ENCODE measurements at places on chromosomes 3 and 15. TPM values are rescaled to one million over a fixed set of nuclear protein-coding genes. Genes with fewer than 3 reads are reported as not detected.

The PLSCR5 gene
- not detected for total RNA-seq

The EIF3J gene
- total RNA-seq = 48.1 TPM

The CASR gene
- total RNA-seq = not detected

The LIPH gene
- 2.5 TPM for total RNA-seq

The ALG1L2 gene
- not detected for total RNA-seq

The NEDD4 gene
- 24.5 TPM for total RNA-seq

The TPM1 gene
- total RNA-seq = 1,089 TPM

The DNAJA4 gene
- 5.3 TPM for total RNA-seq

The TUSC7 gene
- not detected for total RNA-seq

Measured in endothelial cell of coronary artery (primary cell).